HTR-8/SVneo (cell line): ENCODE measurements at places on chromosomes 2 and 18.

GRCh38 chr2:237456200-237456843 lies 30.7 kb upstream of the MLPH start:
- DNase-seq = no peak

GRCh38 chr2:27407798-27408491 lies 1.4 kb downstream of the PPM1G start:
- DNase-seq = peak; percentile 75

DNA sequence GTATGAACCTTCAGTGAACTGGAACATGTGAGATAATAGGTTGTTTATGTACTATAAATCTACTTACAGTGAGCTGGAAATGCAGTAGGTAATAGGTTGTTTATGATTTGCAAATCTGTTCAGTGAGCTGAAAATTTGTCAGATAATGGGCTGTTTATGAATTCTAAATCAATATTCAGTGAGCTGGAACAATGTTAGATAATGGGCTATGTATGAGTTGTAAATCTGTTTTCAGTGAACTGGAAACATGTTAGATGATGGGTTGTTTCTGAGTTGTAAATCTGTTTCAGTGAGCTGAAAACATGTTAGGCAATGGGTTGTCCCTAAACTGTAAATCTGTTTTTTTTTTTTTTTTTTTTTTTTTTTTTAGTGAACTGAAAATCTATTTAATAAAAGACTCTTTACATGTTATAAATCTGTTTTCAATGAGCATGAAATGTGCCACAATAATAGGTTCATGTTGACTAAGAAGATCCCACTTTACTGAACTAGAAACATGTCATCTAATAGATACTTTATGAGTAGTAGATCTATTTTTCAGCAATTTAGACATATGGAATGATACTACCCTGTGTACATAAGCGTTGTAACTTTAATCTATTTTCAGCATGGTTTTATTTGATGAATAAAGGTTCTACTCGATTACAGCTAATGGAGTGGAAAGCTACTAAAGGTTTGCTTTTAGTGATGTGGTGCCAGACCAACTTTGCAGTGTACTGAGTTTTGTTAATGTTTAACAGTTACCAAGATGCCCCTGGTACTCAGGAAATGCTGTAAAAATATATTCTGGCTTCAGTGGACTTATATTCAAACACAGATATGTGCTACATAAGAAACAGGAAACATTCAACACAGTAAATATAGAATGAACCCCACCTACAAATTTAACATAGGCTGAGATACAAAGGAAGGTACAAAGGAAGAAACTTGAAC lies 1471.8 kb downstream of the LRP1B start:
- DNase-seq = no peak

DNA sequence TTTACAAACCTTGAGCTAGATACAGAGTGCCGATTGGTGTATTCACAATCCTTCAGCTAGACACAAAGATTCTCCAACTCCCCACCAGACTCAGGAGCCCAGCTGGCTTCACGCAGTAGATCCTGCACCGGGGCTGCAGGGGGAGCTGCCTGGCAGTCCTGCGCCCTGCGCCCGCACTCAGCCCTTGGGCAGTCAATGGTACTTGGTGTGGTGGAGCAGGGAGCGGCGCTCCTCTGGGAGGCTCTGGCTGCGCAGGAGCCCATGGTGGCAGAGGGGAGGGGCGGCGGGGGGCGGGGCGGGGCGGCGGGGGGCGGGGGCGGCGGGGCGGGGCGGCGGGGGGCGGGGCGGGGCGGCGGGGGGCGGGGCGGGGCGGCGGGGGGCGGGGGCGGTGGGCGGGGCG lies 923.4 kb downstream of the SOCS6 start:
- DNase-seq = no peak

DNA sequence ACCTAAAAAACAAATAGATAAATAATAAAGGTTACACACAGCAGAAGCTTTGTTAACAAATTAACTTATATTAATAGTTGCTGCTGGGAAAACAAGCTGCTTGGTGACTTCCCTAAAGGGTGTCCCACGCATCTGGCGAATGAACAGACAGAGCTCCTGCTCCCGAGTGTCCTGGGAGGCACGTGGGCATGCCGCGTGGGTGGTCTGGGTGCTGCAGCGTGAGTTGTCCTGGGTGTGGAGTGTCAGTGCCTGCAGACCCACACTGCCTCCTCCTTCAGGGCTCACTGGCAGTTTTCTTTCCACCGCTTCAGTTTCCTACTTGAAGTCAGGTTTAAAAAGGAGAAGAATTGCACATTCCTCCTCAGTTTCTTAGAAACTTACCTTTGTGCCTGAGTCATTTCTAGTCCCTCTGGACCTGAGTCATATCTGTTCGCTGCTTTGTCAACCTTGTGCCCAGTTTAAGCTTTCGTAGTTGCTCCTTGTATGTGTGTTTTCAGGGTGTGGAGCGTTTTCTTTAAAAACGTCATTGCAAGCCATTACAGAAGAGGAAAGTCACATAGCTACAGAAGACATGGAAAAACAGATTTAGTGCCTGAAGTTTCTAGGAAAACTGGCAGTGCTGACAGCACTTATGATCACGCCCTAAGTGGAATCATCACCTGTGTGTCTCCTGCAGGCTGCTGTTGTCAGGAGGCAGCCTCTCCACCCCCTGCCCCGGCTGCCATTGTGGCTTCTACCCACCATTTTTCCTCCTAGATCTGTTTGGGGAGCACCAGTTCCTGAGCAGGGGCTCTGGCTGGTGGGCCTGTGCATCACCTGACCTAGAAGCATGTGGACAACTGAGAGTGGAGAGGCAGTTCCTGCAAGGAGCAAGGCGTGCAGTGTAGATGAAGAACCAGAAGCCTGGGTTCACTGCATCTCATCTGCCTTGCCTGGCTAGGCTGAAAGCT lies 24.5 kb downstream of the IMPA2 start:
- no peak for DNase-seq

GRCh38 chr2:134262684-134263083 lies 8.8 kb downstream of the MGAT5 start:
- DNase-seq = no peak

GRCh38 chr2:83944191-83944590 lies 514.9 kb downstream of the SUCLG1 start:
- DNase-seq = no peak

- DNase-seq = no peak
These were observed 38.9 kb downstream of the DNMT3A start for GRCh38 chr2:25302758-25303375.

- no peak for DNase-seq
These were observed 235.6 kb upstream of the ZNF521 start for GRCh38 chr18:25587545-25587944.

DNA sequence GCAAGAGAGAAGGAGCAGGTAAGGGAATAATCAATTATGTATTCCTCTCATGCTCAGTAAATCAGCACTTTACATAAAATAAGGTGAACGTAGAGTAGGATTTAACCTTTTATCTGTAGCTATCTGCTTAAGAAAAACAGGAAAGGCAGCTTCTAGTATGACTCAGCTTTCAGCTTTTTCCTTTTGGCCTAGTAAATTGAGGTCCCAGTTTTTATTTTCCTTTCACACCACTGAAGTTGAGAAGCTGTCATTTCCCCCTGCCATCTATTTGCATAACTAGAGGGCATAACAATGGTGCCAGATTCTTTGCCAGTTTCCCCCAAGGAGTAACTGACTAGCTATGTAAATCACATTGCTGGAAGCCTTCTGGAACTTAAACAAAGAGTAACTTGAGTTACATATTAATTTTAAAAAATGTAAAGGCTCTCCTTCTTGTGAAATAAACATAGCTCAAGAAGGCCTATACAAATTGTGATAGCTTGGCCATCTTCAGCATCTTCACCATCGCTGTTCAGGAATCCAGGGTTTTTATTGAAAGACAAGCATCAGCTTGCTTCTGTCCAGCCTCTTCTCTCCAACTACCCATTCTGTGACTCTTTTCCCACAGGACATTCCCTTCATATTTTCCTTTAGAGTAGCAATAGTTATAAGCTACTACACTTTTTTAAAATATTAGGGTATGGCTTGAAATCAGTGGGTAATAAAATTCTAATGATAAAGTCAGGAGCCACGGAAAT lies 97.0 kb downstream of the KYNU start:
- no peak for DNase-seq

- no peak for DNase-seq
These were observed at the start of gene RBM44 for GRCh38 chr2:237798236-237799059. Gene RBM44 (plus strand): TSS chr2:237798779. CDS start chr2:237813610, 14,831 bp downstream.

DNA sequence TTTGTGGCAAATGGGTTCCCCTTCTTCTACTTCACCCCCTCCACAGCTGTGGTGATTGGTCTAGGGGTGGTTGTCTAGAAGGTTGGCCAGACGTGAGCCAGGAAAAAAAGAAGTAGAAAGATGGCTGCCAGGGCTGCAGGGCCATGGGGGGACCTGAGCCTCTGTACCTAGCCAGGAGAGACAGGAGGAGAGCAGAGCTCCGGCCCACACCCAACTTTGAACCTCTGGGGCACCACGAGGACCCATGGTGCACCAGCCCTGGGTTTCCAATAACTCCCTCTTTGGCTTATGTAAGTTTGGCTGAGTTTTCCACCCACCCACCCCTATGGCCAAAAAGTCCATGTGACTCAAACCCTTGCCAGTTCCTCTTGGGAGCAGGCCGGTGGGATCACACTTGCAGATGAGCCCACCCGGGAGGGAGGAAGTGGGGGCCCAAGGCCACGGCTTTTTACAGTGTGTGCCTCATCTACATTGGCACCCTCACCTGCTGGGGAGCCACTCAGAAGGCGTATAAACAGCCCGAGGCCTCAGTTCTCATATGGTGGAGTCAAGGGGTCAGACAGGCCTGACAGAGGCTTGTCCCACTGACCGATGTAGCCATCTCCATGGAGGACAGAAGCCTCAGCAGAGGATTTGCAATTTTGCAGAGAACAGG lies 293.1 kb upstream of the HDAC4 start:
- no peak for DNase-seq

DNA sequence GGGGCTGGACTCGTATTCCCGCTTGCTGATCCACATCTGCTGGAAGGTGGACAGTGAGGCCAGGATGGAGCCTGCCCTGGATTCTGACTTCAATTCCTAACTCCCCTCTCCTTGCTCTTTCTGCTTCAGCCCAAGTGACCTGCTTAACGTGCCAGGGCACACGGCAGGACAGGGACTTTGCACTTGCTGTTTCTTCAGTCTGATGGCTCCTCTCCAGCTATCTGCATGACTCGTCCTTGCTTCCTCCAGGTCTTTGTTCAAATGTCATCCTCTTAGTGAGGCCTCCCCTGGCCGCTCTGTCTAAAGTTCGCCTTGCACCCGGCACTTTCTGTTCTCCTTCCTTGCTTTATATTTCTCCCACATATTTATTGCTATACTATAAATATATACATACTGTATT lies 357.6 kb downstream of the MTX2 start:
- DNase-seq = no peak

GRCh38 chr18:2848247-2849246 lies 1.7 kb downstream of the EMILIN2 start:
- DNase-seq = no peak

DNA sequence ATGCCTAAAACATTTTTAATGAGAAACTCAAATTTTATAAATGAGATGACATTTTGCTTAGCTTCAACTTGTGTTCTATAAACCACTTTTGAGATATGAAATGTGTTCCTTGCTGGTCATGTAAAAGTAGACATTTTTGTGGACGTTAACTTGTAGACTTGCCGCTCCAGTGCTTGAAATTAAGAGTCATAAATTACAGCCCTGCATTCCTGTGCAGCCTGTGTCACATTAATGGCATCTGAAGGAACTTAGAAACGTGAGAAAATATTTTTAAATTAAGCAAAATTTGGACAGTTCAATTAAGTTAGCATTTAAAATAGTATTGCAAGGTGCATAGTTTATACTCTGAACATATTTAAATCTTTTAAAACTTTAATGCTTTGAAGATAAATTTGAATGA lies 98.3 kb upstream of the LDLRAD4 start:
- DNase-seq = no peak

GRCh38 chr2:190875891-190876290 lies 4.7 kb upstream of the GLS start:
- DNase-seq = no peak

- DNase-seq = no peak
These were observed 69.0 kb downstream of the CELF4 start for GRCh38 chr18:37496568-37496967.

- no peak for DNase-seq
These were observed 268.0 kb downstream of the DYSF start for GRCh38 chr2:71721362-71721665.

DNA sequence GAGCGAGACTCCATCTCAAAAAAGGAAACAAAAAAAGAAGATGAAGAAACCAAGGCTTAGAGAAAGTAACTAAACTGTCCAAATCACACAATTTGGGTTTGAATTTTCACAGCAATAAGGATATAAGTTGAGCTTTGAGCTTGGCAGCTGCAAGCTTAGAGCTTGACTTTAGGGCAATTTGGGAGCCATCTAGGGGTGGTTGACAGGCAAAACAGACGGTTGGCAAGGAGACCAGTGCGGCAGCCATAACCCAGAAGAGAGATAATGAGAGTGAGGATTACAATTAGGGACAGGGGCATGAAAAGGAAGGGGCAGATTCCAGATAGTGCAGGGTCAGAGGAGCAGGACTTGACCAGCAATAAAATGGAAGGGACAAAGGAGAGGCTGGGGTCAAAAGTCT lies 382.2 kb upstream of the HNRNPA3 start:
- DNase-seq = no peak

- no peak for DNase-seq
These were observed 57.6 kb upstream of the NOSTRIN start for GRCh38 chr2:168744844-168745243.

DNA sequence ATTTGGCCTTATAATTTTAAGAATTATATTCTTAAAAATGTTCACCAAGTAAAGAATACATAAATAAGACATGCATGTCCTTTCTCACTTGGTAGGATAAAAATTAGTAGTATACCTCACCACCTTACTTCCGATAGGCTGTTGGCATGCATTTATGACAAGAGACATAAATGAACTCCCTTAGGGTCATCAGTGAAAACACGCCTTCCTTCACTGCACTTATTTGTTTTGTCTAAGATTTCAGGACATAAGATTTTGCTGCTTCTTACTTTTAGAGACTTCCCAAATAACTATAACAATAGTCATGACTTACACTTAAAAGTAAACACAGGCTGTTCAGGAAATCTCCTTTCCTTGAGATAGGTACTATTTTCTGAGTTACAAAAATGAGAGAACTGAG lies 661.3 kb upstream of the CNTNAP5 start:
- DNase-seq = no peak
